ENCODE measurements at places on chromosomes 1 and 21.

DNA sequence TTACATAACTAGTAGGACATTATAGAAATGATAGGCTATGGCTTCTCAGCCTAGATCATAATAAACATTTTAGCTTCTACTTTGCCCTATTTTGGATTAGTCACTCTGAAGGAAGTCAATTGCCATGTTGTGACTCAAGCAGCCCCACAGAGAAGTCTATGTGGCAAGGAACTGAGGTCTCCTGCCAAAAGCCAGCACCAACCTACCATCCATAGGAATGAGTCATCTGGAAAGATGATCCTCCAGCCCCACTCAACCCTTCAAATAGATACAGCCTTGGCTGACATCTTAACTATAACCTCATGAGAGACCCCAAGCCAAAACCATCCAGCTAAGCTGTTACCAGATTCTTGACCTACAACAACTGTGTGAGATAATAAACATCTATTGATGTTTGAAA, 76.3 kb upstream of the BEND5 start:
- DNase-seq: peak; percentile 96

DNA sequence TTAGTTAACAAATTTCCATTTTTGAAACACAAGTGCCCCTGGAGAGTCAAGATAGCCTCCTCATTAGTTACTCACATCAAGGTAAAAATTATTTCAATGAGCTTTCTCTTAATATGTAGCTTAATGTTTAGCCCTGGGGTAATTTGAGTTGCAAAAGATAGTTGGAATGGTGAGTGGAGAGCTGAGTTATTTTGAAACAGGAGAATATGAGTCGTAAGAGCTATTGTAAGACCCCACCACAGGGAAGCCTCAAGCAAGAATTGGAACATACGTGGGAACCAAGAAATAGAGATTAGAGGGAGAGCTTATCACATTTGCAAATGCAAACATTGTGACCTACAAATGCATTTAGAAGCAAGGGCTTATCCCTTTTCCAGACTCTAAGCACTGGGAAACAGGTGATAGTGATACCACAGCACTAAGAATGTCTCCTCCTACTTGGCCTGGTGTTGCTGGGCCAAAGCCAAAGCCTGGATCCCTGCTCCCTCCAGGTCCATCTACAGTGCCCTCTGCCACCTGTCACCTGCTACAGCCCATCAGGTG, 635.1 kb downstream of the PTPRC start:
- peak; percentile 57 for DNase-seq

DNA sequence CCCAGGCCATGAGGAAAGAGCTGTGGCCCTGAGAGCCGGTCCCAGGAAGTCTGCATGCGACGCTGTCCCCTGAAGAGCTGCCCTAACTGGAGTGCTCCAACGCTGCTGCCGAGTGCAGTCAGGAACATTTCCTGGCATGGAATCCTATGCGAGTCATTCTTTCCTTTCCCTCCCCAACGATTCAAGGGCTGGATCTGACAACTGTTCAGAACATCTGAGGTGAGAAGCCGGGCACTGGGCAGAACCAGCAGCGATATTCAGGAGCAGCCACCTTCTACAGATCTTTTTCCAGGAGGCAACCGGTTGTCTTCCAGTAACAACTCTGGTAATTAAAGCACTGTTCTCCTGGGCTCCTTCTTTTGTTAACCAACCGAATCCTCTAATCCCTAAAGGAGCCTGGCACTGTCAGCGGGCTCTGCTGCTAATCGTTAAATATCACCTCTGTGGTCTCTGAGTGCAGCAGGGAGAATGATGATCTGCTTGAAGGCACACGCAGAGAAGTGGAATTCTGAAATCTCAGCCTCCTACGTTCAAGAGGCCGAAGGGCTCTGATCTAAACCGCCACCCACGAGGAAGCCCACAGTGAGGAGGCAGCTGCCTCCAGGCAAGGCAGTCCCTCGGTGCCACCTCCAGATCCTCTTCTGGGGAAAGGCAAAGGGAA, 55.8 kb downstream of the SLC45A1 start:
- DNase-seq: peak; percentile 82

DNA sequence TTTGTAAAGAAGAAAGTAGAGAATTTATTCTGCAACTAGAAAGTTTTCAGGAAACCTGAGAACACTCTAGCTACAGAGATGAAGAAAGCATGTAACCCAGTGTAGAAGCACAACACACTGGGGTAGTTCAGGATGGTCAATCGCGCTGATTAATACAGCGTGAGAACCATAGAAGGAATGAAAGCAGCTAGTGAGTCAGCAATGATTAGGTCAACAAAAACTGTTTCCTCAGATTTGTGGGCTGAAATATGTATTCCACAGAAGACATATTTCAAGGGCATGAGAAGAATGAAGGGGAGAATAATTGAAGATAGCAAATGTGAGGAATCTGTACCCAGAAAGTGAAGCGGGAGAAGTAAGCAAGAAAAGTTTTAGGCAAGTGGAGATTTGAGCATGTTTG, 97.8 kb upstream of the ADGRL2 start:
- DNase-seq: peak; percentile 96

DNA sequence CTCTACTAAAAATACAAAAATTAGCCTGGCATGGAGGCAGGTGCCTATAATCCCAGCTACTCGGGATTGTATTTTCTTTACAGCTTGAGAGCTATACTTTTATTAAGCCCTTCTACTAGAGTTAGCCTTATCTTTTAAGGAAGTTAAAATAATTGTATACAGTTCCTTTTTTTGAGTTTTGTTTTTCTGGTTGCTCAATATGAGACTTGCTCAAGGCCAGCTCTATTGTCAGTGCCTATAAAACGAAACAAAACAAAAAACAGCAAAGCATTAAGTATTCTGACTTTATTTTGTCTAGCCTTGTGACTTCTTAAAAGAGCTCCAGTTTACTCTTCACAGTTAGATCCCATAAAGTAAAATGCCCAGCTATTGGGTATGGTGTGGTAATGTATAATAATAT, 17.2 kb downstream of the PKN2 start:
- DNase-seq: no peak

DNA sequence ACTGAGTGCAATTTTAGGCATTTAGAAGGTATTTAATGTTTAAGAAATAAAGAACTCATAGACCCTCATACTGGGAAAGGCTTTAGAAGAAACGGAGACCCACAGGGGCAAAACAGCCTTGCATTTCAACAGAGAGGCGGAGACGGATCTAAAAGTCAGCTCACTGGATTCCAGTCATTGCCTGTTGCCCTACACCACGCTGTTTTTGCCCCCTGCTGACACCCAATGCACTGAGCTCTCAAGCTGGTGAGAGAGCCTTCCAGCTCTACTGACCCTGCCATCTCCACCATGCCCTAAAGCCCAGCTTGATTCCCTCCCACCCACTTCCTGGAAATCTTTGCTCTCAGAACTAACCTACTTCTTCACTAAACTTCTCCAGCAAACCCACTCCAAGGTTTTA, 7.2 kb upstream of the TRAF3IP3 start:
- no peak for DNase-seq

DNA sequence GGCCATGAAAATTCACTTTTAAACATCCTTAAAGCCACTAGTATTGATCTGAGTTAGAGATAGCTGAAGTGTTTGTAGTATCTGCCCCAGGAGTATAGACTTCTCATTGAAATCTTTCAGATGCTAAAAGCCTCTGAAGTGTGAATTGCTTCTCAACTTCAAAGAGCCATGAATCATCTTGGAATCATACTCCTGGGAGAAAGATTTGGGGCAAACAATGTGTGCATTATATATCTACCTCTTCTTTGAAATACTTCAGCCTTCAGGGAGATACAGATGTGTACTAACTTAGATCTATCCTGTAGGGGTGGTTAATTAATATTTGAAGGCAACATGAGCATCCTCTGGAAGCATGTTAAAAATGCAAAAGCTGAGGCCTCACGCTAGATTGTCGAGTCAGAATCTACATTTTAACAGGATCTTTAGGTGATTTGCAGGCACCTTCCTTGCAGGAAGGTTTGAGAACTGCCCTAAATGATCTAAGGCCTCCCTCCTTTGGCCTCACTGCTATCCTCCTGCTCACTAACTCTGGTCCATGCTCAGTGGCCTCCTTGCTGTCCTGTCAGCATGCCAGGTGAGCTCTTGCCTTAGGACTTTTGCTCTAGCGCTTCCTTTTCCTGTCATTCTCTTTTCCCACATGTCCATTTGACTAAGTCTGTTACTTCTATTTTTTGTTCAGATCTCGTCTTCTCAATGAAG, 6.0 kb upstream of the SCYL3 start:
- DNase-seq: no peak

DNA sequence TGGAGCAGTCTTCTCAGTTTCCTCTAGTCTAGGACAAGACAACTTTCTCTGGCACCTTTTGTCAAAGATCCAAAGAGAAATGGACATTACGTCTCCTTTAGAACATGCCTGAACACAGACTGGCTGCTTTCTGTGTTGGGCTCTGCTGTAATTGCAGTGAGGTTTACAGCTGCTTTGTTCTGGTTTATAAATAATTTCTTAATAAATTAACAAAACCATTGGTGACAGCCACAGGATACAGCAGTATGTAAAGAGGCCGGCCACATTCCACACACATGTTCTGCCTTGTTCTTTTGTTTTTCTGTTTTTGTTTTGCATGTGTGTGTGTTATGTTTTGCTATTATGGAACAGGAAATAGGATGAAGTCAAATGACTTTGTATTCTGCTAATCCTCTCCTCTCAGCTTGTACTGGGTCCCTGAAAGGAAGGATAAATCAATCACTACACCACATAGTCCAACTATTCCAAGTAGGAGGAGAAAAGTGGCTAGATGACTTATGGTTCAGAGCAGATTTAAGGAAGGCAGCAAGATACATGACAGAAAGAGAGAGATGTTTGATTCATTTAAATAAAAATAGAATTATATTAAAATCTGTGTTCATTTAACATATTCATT, 161.5 kb upstream of the ESRRG start:
- no peak for DNase-seq

GRCh38 chr1:228081578-228082213, 812 bp upstream of the ARF1 start:
- no peak for DNase-seq

DNA sequence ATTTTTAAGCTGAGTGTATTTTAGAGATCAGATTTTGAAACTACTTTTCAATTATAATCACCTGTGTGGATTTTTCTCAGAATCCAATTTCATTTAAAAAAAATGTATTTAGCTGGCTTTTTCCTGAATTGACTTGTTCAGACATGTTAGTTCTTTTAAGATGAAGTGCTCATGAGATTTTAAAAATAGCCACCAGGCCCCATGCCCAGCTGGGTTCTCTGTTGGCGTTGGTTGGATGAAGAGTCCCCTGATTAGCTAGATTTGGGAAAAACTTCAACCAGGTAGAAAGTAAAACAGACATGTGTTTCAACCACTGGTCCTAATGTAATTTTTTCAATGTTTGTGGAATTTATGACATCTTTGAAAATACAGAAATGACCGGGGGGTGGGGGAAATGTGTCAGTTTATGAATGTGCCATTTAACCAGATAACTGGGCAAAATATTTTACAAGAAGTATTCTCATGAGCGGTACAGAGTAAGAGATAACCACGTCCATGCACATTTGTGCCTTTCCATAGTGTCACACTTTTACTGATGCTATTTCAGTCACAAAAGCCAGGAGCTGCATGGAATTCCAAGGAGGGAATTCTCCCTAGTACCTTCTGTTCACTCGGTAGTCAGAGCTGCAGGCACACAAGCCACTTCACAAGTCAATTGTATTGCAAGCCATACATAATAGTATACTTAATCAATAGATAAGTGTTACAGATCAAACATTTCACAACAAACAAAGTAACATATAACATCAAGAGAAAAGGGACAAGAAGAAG, 51.1 kb downstream of the KCNK1 start:
- DNase-seq: no peak

DNA sequence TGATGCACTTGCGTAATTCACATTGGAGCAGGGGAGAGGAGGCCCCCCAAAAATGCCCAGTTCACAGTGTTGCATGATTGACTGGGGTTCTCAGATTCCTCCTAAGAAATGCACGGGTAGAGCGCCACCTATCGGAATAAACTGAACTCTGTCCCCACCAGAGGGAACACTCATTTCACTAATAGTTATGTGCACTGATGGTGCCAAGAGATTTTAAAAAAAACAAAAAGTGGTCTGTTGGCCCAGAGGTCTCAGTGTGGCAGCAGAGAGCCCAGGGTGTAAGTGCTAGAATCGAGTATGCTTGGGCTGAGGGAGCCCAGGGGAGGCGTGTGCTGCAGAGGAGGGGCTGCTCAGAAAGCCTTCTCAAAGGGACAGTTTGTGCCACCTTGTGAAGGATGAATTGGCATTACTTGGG, 6.9 kb downstream of the PINK1 start:
- peak; percentile 47 for DNase-seq

GRCh38 chr21:36788120-36788638, 89.3 kb downstream of the SIM2 start:
- DNase-seq: no peak

- DNase-seq: no peak
These were observed 113.9 kb upstream of the CACNA1E start for GRCh38 chr1:181369416-181369815.

- no peak for DNase-seq
These were observed 37.0 kb downstream of the UBE2G2 start for GRCh38 chr21:44764319-44765230.

- no peak for DNase-seq
These were observed 78.0 kb downstream of the CCDC30 start for GRCh38 chr1:42541104-42541503.
